ENCODE measurements at places on chromosomes 13 and 19.

DNA sequence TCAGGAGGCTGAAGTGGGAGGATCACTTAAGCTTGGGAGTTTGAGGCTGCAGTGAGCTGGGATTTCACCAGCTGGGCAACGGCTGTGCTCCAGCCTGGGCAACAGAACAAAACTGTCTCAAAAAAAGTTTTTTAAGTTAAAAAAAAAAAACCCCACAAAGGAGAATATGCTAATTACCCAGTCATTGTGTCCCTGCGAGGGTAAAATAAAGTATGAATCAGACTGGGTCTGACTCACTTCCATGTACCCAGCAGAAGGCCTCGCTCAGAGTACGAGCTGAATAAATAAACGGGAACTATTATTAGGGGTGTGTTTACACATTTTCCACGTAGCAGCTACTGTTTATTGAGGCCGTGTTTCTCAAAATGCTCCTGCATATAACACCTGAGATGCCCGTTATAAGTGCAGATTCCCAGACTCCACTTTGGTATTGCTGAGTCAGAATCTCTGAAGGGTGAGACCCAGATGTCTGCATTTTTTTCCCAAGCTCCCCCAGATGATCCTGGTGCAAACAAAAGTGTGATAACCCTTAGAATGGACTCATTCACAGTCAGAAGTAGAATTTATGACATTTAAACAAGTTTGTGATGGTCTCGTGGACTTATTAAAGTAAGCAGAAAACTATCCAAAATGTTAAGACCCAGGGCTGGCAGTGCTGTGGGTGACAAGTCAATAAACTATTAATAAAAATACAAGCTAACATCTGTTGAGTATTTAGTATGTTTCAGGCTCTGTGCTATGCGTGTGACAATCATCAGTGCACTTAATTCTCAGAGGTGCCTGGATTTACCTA, 28.2 kb downstream of the KCNC3 start:
- no peak for DNase-seq

DNA sequence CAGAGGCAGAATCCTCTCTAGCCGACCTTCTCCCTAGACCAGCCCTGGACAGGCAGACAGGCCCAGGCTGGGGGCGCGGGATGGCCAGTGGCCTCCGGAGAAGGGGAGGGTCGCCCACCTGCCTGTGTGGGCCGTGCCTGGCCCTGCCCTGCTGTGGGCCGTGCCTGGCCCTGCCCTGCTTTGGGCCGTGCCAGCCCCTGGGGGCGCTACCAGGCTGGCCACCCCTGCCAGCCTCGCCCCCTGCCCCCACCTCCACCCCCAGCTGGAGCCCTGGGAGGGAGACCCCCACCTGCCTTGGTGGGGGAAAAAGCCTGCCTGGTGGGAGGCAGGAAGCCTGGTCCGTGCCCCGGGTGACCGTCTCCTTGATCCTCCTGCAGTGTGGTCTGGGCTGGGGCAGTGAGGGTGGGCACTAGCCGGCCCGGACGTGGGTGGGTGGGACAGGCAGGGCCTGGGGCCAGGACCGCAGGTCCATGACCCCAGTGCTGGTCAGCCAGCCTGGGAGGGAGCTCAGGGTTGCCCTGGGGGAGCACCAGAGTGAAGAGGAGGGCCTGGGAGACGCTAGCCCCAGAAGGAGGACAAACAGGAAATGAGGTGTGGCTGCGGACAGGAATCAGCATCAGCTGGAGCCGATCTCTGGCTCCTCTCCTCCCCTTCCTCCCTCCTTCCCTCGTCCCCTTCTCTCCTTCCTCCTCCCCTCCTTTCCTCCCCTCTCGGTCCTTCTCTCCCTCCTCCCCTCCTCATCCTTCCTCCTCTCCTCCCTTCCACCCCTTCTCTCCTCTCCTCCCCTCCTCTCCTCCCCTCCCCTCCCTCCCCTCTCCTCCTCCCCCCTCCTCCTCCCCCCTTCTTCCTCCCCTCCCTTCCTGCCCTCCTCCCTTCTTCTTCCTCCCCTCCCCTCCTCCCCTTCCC, 5.1 kb upstream of the MKNK2 start:
- peak; percentile 26 for DNase-seq

GRCh38 chr19:50721441-50722137, 1.6 kb upstream of the CLEC11A start:
- no peak for DNase-seq

GRCh38 chr19:14381689-14382474, 638 bp downstream of the ADGRE5 start:
- peak; percentile 93 for DNase-seq

GRCh38 chr13:30247406-30247805, 59.9 kb downstream of the KATNAL1 start:
- no peak for DNase-seq

- DNase-seq, result peak; percentile 51
Observed at GRCh38 chr13:41049480-41050440, 11.5 kb upstream of the WBP4 start.

DNA sequence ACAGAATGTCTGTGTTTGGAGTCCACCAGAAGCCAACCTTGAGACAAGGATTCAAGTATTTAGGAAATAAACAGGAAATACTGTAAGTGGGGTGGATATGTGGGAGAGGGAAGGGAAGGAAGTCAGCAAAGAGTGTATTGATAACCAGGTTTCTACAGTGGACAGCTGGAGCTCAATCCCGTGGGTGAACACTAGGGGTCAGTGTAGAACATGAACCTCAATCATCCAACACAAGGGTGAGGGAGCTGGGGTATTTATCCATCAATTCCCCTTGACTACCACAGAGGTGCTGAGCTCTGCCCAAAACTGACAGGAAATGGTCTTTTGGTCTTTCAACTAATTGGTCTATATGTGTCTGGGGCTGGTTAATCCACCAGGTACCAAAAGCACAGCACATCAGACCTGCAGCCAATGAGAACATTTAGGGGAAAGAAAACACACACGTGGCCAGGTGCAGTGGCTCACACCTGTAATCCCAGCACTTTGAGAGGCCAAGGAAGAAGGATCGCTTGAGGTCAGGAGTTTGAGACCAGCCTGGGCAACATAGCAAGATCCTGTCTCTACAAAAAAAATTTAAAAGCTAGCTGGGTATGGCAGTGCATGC, 5.6 kb upstream of the SYDE1 start:
- DNase-seq, result peak; percentile 49

DNA sequence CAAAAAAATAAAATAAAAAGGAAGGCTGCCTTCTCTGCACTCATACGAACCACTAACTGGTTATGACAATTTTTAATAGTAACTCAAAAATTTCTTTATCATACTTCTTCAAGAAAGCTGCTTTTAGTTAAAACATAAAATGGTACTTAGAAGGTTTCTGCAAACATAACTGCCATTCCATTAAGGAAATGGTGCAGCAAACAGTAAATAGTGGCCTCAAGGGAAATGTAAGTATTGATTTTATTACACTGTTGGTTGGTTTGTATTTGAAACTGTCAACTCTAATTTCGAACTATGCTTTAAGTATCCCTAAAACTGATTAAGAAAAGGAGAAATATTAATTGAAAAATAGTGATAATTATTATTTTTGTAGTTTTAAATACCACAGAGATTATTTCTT, 278.0 kb downstream of the DACH1 start:
- no peak for DNase-seq

DNA sequence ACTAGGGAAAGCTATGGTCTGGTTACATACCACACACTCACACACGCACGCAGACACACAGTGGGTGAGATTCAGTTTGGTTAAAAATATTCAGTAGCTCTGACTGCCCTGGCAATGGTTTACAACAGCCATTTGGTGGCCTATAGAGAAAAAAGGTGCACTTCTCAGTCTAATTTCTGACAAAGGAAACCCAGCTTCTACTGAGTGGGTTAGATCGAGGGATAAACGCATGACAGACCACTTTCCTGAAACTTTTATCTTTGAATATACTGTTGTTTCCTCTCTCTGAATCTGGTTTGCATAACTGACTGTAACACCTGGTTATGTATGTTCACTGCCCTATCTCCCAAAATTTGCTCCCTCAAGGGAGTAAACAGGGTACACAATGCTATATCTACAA, 2.5 kb downstream of the LIG4 start:
- DNase-seq, result no peak

DNA sequence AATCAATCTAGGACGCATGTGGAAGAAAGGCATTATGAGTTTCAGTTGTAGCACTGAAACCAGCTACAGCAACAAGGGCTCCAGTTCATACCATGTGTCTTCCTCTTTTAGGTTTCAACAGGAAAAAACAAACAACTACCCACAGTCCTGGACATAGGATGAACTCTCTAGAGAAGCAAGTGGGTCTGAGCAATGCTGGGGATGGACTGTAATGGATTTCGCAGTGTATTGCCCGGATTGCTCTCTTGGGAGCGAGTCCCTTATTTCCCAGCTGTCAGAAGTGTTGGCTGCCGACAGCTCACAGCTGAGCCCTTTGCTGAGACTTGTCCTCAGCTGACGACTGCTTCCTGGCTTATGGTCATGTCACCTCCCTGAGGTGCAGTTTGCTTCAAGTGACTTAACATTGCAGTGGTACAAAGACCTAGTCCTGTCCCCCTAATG, 12.1 kb upstream of the MYCBP2 start:
- DNase-seq, result no peak

GRCh38 chr19:10601999-10602329, 14.9 kb upstream of the AP1M2 start:
- DNase-seq, result no peak
